ENCODE measurements at places on chromosomes 2 and 18.

- DNase-seq: no peak
Observed at GRCh38 chr2:101012054-101012705, 10.1 kb downstream of the RPL31 start.

GRCh38 chr2:136034629-136035028, 49.2 kb upstream of the DARS1 start:
- DNase-seq: no peak

DNA sequence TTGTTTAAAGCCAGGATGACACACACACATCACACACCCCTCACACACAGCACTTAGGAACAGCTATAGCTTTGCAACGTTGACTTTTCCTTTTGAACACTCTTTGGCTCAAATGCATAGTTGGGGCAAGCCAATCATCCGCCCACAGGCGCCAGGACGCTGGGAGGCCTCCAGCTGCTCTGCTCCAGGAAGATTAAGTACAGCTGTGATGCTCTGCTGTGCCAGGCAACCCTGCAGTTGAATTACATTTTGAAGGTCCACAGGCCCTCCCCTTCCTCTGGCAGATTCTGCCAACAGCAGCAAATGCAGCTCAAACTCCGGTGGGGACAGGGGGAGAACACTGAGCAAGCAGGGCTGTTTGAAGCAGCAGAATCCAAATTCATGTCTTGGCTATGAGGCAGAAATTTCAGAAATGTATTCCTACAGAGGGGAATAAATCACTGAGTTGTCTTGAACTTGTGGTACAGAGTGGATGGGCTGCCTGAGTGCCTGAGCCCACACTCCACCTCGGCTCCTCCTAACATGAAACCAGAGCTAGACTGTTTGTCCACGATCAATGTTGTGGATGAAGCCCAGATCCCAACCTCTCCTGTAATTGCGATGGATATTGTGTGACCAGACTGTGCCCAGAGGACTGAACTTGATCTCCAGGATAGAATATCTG, 86.5 kb upstream of the PPP1CB start:
- DNase-seq: no peak

GRCh38 chr2:105747254-105747894, 2.7 kb downstream of the NCK2 start:
- DNase-seq: no peak

- no peak for DNase-seq
Observed at GRCh38 chr2:151928380-151928779, 100.2 kb upstream of the ARL5A start.

DNA sequence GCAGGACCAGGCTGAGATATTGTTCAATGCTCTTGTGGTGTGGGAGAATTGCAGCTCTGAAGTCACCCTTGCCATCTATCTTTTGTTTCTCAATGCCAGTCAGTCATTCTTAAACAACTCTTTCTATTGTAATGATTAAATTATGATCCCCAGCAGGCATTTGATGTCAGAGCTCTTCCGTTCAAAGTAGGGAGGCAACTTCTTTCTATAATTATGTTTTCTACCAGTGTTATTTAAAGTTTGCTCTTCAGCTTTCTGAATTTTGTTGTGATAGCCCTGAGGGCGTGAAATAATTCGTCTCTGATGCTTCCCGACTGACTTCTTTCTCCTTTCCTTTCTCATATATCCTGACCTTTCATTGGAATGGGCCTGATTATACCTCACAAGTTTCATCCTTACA, 161.4 kb upstream of the KLHL14 start:
- no peak for DNase-seq

- DNase-seq: no peak
Observed at GRCh38 chr2:239558661-239559060, 157.8 kb upstream of the HDAC4 start.

DNA sequence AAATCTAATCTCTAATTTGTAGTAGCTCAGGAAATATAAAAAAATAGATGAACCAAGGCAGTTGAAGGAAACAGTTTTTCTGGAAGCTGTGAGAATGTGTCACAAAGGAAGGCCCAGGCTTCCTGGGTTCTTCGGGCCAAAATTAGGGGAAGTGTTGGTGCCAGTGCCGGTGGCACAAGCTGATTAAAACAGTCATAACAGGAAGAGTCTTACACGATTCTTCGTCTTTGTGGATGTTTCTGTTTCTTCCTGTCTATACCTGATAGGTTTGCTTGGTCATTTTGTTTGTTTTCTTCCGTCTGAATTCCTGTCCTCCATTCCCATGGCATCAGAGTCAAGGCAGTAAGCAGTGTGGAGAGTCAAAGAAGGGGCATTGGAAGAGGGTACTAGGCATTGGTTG, 235.4 kb upstream of the RASGRP3 start:
- no peak for DNase-seq

GRCh38 chr18:10056506-10056905, 142.7 kb downstream of the VAPA start:
- DNase-seq: no peak

DNA sequence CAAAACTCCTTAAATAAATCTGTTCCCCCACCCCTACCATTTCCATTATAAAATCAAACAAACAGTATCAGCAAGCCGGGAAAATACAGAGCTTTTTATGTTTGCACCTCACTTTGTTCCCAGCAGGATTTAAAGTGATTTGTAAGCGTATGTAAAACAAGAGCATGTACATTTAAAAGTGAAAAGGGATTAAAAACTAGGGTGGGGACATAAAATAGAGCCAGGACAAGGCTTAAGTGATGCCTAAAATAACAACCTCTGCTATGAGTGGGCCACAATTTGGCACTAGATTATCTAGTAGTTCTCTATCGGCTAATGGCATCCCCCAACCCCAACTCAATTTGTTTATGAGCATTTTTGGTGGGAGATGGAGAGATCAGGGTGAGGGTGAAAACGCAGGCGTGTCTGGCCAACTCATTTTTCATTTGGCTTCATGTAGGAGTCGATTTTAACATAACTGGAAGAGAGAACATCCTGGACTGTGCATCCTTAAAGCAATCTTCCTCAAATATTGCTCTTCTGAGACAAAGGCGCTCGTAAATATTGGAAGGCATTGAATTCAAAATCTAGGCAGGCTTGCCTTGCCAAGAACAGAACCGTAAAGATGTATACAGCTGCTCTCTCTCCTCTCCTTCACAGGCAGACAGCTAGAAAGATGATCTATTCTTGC, 34.5 kb upstream of the TSPYL6 start:
- DNase-seq: no peak

GRCh38 chr2:212156088-212156487, 382.5 kb downstream of the ERBB4 start:
- no peak for DNase-seq

- DNase-seq: no peak
Observed at GRCh38 chr2:28486526-28486925, 9.3 kb upstream of the PLB1 start.

- no peak for DNase-seq
Observed at GRCh38 chr2:232477751-232478510, 9.7 kb downstream of the ECEL1 start.

DNA sequence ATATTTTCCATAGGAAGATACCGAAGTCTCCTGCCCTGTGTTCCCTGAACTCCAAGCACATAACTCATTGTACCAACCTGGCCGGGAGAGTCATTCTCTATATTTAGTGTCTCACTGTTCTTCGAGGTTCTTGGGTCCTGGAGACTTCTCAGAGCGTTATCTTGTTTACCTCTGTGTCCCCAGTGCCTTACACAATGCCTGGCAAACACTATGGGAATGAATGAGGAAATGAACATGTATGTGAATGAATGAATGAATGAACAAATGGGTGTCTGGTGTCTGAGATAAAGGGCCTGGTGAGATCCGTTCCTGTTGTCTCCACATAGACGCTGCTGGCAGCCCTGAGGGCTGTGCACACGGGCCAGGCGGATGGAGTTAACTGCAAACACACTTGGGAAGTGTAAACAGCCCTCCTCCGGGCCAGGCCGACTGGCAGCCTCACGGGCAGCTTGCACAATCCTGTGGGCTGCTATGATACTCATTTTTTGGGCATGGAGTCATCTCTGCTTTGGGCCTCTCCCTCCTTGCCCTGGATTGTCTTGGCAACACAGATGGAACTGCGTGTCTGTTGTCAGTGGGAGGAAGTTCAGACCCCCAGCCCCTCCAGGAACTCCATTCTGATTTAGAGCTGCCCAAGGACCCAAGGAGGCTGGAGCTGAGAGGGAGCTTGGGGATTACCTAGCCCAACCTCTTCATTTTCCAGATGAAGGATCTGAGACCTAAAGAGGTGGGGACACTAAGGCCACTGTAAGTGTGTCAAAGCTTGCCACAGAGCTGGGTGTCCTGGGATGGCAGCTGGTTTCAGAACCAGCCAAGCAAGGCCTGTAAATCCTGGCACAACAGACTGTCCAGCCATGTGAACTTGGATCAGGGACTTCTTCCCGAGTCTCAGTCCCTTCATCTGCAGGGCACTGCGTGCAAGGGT, 124.4 kb downstream of the INHBB start:
- no peak for DNase-seq

GRCh38 chr2:7190587-7191324, 273.5 kb downstream of the RNF144A start:
- DNase-seq: no peak

- no peak for DNase-seq
Observed at GRCh38 chr2:25078170-25079049, 36.5 kb downstream of the EFR3B start.

GRCh38 chr2:237191714-237192081, 106.0 kb downstream of the COPS8 start:
- no peak for DNase-seq

GRCh38 chr2:234953116-234954031, 1.6 kb downstream of the SH3BP4 start:
- DNase-seq: no peak

- DNase-seq: no peak
Observed at GRCh38 chr2:100964681-100965169, 37.4 kb upstream of the RPL31 start.

GRCh38 chr2:174615871-174616436, 18.4 kb upstream of the WIPF1 start:
- DNase-seq: no peak

DNA sequence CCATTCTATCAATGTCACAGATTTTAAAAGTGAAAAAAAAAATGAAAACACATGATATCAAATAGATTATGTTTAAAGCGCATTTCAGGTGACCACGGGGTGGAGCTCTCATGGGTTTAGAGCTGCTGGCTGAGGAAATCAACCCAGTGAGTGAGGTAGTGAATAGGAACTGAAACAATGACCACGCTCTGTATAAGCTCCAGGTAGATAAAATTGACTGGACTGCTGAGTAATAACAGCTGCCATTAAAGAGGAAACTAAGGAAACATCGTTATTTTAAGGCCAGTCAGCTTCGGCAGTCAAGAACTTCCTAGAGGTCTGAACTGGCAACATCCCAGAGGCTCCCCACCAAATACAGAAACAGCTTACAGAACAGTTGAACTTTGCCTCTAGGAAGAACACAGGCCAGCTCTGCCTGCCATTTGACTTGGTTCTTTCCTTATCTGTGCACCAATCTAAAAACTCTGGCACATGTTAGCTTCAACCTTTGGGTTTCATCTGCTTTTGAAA, 185.9 kb downstream of the PDE1A start:
- DNase-seq: no peak

GRCh38 chr2:219695145-219695709, 67.8 kb downstream of the SLC4A3 start:
- DNase-seq: no peak

DNA sequence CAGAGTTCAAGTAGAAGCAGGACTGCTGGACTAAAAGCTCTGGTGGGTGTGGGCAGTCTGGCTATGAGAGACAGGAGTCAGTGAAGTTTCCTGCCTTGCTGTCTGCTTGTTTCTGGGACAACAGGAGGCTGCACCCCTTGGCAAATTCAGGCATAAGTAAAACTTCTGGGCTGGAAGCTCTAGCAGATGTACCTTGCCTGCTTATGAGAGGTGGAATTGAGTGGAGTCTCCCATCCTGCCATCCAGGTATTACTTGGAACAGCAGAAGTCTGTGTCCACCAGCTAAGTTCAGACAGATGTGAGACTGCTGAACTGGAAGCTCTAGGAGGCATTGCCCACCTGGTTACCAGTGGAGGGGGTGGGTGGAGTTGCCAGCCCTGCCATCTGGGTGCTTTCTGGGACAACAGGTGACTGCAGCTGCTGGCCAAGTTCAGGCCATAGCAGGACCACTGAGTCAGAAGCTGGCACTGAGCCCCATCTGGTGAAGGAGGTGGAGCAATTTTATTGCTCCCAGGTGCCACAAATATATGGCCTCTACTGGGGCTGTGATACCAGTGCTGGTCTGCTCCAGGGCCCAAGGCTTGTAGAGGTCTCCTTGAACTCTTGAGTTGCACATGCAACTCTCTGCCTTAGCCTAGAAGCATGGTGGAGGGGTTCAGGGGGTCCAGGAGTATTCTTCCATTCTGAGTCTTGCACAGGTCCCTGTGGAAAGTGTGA, 199.4 kb upstream of the FN1 start:
- DNase-seq: no peak

GRCh38 chr2:88159955-88160415, 10.2 kb upstream of the THNSL2 start:
- no peak for DNase-seq

DNA sequence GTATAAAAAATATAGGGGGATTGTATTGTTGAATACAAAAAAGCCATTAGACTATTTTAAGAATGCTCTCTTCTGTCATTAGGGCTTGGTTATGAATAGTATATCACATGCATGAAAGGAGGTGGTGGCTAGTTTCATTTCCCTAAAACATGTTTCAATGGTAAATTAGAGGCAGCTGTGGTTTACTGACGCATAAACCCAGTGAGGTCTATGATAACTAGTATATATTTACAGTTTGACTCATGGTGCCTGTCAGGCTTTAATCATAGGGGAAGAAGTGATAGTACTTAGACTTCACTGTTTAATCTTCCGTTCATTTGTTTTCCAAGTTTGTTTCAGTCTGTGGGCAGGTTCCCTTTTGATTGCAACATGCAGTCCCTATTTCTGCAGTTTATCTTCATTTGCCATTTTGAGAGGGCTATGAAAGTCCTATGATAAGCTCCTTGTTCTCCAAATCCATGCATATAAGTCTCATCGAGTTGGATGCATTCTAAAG, 55.1 kb upstream of the MAP4K3 start:
- DNase-seq: no peak

DNA sequence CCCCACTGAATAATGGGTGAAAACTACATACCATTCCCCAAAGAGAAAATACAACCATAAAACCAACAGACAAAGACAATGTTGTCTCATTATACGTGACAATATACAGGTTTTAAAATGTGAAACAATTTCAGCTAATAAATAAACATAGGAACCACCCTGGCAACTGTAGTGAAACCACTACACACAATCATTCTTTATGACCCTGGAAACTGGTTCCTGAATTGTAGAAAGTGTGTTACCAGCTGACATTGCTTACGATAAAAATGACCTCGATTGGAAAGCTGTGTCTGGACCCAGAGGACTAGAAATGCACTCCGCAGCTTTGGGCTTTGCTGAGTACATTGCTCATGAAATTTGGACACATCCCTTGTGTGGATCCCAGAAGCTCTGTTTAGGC, 73.9 kb upstream of the LPIN2 start:
- no peak for DNase-seq

- no peak for DNase-seq
Observed at GRCh38 chr2:235669983-235670962, 176.4 kb downstream of the AGAP1 start.

DNA sequence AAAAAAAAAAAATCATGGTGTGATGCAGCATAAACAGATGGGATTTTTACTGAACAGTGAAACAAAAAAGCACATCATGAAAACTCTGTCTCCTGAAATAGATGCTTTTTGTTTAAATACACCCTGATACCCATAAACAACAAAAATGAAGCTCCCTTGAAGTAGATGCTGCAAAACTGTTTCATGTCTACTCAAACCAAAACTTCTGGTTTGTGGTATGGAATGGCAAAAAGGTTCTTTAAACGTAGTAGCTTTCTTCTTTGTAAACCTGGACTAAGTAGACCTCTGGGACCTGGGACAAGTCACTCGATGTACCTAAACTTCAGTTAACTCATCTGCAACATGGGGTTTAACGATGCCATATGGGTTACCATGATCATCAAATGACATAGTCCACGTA, 64.4 kb upstream of the RAPH1 start:
- no peak for DNase-seq

Measured in NCI-H1417 treated with DMSO at 0.1 percent for 48 hours (cell line).